Activated CD4-positive, alpha-beta T cell treated with anti-CD3 and anti-CD28 coated beads, Interleukin-2, Interleukin-6, amounts not matched to agents 100 ng/mL and 50 ng/mL, durations not matched to agents 16 hours and 8 hours (primary cell): ENCODE measurements at places on chromosomes 3 and 15.

GRCh38 chr3:16906682-16907081 lies 21.9 kb downstream of the PLCL2 start:
- DNase-seq, result no peak

DNA sequence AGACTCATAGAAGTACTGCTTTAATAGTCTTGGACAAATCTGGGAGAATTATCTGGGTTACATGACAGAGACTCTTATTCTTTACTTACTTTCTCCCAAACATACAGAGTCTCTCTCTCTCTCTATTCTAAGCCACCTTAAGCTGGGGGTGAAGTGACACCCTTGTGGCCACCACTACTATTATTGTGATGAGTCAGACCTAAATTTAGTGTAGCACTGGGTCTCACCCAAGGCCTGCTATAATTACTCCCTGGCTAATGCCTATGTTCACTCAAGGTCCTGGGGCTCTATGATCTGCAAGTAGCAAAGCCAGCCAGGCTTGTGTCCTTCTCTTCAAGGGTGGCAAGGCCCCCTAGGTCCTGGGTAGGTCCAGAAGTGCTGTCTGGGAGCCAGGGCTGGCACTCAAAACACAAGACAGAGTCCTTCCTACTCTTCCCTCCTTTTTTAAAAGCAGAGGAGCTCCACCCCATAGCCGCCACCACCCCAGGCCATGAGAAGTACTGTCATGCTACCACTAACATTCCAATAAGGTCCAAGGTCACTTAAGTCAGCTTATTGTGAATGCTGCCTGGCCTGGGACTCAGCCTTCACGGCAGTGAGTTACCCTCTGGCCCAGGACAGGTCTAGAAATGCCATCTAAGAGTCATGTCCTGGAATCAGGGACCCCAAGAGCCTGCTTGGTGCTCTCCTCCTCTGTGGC lies 183.6 kb downstream of the POLQ start:
- DNase-seq, result no peak

DNA sequence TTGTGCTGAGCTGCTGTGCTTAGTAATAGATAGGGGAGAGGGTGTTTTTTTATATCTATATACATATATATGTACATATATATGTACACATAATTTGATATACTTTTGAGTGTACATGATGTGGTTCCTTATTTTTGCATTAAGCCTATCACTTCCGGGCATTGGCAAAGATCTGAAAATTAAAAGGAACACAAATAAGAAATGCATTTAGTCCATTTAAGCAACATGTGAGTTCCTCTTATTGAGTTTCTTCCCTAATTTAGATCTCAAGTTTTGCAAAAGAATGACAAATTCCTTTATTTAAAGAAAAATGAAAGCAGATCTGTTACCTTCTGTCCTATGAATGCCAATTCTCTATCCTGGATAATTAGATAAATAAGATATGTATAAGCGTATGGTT lies 435.1 kb downstream of the LPP start:
- no peak for DNase-seq

GRCh38 chr3:61899700-61900462 lies 338.5 kb downstream of the PTPRG start:
- no peak for DNase-seq

DNA sequence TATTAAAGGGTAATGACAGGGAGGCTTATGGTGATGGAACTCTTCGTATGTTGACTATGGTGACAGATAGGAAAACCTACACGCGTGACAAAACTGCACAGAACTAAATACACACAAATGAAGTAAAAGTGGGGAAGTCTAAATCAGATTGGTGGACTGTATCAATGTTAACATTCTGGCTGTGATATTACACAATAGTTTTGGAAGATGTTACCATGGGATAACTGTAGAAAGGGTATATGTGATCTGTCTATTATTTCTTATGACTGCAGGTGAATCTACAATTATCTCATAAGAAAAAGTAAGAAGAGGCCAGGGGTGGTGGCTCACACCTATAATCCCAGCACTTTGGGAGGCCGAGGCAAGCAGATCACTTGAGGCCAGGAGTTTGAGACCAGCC lies 9.1 kb downstream of the HIGD2B start:
- DNase-seq, result no peak

DNA sequence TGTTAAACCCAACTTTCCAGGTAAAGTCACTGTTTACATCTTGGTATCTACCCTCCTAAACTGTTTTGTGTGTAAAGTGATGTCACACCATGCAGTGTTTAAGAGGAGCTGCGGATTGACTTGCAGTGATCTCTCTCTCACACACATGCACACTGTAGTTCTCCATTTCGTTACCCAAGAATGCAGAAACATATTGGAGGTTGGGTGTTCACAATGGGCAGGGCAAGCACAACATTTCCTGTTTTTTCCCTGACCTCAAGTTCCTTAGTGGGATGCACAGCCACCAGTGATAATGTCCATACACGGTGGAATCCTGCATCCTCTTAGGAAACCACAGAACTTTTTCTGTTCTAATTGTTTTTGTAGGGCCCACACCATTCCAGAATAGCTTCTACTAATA lies 85.3 kb upstream of the CFAP20DC start:
- DNase-seq, result no peak

GRCh38 chr3:101038393-101038792 lies 45.2 kb upstream of the ABI3BP start:
- DNase-seq, result no peak

- DNase-seq, result no peak
Observed at GRCh38 chr3:17342119-17342518, 400.3 kb downstream of the TBC1D5 start.

- no peak for DNase-seq
Observed at GRCh38 chr3:308597-309321, 112.2 kb downstream of the CHL1 start.

GRCh38 chr3:27353221-27353620 lies 16.0 kb downstream of the NEK10 start:
- no peak for DNase-seq

- peak; percentile 25 for DNase-seq
Observed at GRCh38 chr3:171172070-171172469, 145.6 kb upstream of the SLC2A2 start.

GRCh38 chr15:57873564-57874209 lies 167.2 kb downstream of the POLR2M start:
- no peak for DNase-seq

DNA sequence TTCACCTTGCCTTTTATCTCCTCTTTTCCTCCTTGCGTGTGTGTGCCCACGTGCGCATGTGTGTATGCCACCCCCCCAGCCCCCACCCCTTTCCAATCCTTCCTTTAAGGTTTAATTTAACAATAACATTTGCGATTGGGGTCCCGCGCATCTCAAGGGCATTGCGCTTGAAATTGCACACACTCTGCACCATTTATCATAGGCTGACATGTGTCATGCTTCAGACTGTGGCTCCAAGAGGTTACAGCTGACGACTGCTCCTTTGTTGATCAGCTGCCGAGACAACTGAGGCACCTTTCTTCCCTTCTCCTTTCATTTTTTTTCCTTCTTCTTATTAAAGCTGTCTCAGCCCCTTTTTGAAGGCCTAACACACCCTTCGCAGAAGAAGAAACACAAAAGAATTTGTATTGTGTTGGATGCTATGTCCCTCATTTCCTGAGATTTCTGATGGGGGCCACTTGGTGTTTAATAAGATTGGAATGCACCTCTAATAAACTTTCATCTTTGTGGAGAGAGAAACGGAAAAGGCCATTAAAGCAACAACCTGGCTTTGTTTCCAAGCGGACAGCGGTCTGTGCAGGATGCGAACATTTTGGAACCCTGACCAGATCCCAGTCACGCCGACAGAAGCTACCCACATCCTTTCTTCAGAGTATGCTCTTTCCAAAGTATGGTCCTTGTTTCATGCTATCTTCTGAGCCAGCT lies 470.1 kb downstream of the MCTP2 start:
- no peak for DNase-seq

DNA sequence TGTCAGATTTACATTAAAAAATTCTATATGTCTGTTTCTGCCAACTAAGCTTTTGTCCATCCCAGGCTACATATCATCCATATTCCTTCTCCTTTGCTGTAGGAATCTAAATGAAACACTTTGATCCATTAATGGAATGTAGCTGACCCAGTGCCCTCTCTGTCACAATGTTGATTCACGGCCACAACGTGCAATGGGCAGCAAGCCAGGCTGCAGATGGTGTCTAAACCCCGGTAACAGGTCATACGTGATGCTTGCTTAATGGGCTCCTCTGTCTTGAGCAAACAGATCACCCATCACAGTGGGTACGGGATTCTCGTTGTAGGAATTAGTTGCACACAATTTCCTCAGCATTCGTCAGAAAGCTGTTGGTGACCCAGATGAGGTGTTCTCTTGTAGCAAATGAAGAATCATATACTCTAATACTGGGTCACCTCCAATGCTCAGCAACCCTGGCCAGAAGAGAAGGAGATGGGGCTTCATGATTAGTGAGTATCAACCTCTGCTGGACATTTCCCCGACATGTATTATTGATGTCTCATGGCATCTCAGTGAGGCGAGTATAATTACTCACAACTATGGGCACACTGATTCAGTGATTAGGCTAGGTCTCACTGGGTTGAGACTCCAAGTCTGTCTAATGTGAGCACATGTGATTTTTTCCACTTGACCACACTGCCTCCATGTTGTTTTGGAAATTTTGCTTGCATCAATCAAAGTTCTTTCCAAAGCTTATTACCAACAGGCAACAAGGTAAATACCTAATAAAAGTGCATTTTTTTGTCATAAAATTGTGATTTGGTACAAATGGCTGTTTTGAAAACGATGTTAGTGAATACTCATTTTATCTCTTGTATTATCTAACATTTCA lies 12.9 kb upstream of the DCBLD2 start:
- no peak for DNase-seq

DNA sequence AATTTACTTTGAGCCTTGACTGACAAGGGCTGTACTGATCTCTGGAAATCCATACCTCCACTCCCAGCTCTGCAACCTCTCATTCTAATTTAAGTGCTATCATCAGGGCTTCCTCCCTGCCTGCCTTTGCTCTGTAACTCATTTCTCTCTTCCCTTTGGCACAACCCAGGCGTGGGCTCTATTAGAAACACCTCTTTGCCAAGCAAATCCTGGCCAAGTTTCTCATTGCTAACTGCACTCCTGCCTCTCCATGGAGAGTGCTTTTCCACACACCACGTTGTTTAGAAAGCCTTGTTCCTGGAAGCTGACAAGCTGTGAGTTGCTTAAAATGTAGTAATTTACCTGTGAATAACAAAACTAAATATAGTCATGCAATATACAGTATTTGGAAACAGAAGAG lies 20.1 kb upstream of the FSTL1 start:
- DNase-seq, result no peak

DNA sequence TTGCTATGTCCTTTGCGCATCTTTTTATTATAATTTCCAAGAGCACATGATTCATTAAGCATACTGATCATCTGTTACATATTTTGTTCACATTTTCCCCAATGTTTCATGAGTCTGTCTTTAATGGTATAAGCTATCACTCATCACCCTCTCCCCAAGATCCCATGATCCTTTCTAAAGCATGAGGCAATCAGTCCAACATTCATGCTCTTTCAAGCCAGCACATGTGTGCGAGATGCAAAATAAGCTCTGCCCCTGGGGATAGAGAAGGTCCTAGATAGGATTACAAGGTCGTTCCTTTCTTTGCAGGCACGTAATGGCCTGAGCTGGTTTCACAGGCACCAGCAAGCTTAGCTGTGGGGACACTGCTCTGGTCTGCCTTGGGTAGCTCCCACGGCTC lies 32.2 kb upstream of the B3GNT5 start:
- DNase-seq, result no peak

GRCh38 chr3:177338697-177339219 lies 141.5 kb upstream of the TBL1XR1 start:
- no peak for DNase-seq

DNA sequence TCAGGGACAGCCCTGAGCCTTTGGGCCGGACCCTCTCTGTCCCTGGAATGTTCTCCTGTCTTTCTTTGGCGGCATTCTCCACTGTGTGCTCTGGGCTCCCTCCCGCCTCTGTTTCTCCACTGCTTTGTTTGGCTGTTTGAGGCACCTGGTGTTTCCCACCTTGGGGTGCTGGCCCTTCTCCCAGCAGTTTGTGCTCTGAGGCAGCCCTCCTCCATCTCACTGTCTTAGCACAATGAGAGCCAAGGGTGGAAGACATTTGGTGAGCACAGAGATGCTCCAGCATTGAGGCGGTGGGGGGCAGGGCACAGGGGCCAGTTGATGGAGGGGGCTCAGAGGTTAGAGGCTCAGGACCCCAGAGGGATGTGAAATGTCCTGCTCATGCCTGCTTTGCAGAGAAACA lies 54.3 kb downstream of the RASGRF1 start:
- no peak for DNase-seq

- DNase-seq, result no peak
Observed at GRCh38 chr3:39413691-39414420, 7.3 kb downstream of the RPSA start.

DNA sequence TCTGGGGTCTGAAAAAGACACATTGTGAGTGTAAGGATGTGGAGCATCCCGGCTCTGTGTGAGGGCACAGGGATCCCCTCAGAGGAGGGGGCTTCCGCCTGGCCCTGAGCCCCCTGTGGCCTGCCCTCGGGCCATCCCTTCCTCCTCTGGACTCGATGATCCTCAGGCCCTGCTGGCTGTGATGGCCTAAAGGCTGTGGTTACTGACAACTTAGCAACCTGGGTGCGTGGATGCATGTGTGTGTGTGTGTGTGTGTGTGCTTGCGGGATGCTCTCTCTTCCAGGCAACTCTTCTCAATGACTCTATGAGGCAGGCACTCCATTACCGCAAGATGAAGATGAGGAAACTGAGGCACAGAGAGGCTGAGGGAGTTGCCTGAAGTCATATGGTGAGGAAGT lies 66.0 kb downstream of the ASB7 start:
- no peak for DNase-seq

- no peak for DNase-seq
Observed at GRCh38 chr15:27989427-27989826, 109.7 kb downstream of the OCA2 start.

DNA sequence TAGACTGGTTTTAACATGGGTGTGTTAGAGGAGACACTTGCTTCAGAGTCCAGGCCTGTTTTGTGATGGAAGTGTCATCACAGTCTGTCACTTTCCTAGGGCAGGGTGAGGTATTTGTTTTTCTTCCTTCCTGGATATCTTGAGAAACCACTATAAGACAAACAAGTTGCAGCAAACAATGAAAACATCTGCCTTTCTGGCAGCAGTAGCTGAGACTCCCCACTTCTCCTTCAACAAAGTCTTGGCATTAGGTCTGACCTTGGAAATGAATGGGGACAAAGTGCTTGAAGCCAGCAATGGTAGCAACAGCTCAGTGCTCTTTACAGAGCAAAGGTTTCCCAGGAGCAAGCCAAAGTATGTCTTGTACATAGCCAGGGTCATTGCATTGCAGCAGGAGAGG lies 64.6 kb downstream of the CD200 start:
- no peak for DNase-seq

- no peak for DNase-seq
Observed at GRCh38 chr3:159789742-159790635, 198.6 kb upstream of the IL12A start.
